ENCODE measurements at places on chromosomes 13 and 19.
A peak's percentile ranks its signal among the peaks of the same experiment; 100 is the strongest.

- no peak for DNase-seq
These were observed 78.4 kb downstream of the DPF1 start for GRCh38 chr19:38145623-38146022.

DNA sequence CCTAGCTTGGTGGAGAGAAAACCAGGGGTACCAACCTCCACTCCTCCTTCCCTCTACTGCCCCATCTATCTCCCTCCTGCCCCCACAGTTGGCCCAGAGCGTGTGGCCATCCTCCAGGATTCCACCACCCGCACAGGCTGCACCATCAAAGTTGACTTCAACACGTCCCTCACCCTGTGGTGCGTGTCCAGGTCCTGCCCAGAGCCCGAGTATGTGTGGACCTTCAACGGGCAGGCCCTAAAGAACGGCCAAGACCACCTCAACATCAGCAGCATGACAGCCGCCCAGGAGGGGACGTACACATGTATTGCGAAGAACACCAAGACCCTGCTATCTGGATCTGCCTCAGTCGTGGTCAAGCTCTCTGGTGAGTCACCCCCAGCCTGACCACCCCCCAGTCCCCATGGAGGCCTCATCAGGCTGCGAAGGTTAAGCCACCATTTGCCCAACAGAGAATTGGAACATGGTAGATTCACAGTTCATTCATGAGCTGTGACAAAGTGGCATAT, 6.6 kb downstream of the CEACAM16 start:
- no peak for DNase-seq

GRCh38 chr13:47421525-47421924, 524.7 kb upstream of the HTR2A start:
- no peak for DNase-seq

DNA sequence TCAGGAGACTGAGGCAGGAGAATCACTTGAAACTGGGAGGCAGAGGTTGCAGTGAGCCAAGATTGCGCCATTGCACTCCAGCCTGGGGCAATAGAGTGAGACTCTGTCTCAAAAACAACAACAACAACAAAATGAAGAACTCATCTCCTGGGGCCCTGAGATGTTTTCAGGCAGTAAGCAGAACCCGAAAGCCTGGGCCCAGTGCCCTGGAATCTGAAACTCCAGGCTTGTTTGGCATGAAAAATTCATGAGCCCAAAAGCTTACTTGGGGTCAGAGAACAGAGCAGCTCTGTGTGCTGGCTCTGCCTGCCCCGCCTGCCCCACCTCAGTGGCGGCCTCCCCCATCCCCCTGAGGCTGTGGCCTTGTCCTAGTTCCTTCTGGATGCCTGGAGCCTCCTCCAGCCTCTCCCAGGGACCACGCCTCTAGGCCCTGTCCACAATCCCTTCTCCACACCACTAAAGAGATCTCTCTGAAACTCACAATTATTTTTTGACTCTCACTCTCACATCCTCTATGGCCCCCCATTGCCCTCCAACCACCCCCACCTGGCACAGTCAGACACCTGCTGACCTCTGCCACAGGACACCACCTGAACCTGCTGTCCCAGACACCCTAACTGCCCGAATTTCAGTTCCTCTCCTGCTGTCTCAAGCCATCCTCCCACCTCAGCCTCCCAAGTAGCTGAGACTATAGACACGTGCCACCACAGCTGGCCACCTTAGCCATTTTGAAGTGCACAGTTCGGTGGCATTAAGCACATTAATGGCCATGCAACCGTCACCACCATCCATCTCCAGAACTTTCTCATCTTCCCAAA, 6.9 kb upstream of the AP1M2 start:
- DNase-seq: no peak

- no peak for DNase-seq
These were observed 567 bp downstream of the EFNB2 start for GRCh38 chr13:106534639-106535551.

- DNase-seq: no peak
These were observed 12.4 kb downstream of the GRIN2D start for GRCh38 chr19:48405850-48406249.

DNA sequence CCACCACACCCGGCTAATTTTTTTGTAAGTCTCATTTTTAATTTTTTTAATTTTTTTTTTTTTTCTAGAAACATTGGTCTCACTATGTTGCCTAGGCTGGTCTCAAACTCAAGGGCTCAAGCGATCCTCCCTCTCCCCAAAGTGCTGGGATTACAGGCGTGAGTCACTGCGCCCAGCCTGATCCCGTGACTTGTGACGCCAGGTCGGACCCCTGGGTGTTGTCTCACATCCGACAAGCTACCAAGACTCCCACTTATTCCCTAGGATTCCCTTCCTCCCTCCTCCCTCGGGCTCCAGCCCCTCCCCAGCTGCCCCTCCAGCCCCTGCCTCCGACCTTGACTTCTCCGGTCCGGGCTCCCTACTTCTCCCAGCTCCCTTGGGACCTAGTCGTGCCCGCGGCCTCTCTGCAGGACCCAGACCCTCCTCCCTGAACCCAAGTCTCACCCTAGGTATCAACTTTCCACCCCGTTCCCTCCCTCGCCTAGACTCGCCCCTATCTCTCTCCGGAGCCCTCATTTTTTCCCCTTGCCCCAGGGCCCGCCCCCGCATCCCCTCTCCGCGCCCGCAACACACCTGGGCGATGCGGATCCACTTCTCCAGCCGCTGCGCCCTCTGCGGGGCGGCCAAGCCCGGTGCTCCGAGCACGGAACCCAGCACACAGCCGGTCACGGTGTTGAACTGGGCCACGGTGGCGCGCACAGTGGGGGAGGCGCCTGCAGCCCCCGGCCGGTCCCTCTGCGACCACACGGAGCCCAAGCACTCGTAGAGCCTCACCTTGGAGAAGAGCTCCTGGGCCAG, 13.1 kb downstream of the RGL3 start:
- DNase-seq: no peak

GRCh38 chr19:10333758-10334587, 644 bp upstream of the RAVER1 start:
- DNase-seq: no peak

DNA sequence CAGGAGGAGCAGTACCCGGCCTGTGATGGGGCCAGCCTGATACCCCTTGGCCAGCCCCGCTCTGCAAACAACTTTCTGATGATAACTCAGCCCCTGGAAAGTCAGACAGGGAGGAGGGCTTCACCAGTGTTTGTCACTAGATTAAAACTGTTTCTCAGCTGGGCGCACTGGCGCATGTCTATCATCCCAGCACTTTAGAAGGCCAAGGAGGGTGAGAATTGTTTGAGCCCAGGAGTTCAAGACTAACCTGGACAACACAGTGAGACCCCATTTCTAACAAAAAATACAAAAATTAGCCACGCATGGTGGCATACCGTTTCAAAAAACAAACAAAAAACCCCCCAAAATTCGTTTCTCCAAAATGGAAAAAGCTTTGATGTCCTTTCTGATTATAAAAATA, 5.5 kb upstream of the CERS1 start:
- DNase-seq: no peak

- no peak for DNase-seq
These were observed 289.9 kb downstream of the DACH1 start for GRCh38 chr13:71577127-71577526.

GRCh38 chr13:37485756-37486155, 112.8 kb downstream of the POSTN start:
- DNase-seq: no peak

- no peak for DNase-seq
These were observed 727.7 kb downstream of the UQCRFS1 start for GRCh38 chr19:28485292-28485691.

GRCh38 chr13:95156208-95156607, 145.0 kb downstream of the ABCC4 start:
- DNase-seq: no peak

DNA sequence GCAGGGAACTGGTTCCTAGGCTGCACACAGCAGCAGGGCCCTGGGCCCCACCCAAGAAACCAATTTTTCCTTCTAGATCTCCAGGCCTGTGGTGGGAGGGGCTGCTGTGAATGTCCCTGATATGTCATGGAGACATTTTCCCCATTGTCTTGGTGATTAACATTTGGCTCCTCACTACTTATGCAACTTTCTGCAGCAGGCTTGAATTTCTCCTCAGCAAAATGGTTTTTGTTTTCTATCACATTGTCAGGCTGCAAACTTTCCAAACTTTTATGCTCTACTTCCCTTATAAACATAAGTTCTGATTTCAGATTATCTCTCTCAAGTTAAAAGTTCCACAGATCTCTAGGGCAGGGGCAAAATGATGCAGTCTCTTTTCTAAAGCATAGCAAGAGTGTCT, 310.2 kb upstream of the PCDH20 start:
- DNase-seq: no peak

DNA sequence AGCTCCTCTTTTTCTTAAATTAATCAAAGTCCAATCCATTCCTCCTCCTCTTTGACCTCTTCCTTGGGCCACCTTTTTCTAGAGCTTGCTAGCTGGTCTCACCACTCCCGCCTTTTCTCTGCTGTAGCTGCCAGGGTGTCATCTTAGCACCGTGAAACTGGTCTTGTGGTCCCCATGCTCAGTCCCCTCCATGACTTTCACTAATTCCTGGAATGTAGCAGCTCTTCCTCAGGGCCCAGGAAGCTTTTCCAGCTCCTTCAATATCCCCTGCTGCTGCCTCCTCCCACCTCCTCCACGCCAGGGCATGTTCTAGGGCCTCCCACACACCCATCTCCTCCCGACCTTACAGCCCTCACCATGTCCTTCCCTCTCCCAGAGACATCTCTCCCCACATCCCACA, 222.2 kb downstream of the MYO16 start:
- no peak for DNase-seq

GRCh38 chr19:46147791-46148288, at the start of gene IGFL2:
TSS of gene IGFL2 (plus strand) at chr19:46148238. CDS start at chr19:46148279, 41 bp downstream.
- no peak for DNase-seq

DNA sequence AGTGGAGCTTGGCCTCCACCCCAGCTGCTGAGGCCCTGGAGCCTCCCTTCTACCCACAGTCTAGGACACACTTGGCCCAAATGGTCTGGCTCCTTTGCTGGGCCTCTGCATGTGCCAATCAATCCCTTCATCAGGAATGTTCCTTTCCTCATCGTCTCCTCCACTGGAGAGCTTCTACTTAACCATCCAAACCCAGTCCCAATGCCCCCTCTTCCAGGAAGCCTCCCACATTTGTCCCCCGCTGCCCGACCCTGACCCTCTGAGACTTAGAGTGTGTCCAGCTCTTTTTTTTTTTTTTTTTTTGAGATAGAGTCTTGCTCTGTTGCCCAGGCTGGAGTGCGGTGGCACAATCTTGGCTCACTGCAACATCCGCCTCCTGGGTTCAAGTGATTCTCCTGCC, 2.5 kb downstream of the DUS3L start:
- no peak for DNase-seq

DNA sequence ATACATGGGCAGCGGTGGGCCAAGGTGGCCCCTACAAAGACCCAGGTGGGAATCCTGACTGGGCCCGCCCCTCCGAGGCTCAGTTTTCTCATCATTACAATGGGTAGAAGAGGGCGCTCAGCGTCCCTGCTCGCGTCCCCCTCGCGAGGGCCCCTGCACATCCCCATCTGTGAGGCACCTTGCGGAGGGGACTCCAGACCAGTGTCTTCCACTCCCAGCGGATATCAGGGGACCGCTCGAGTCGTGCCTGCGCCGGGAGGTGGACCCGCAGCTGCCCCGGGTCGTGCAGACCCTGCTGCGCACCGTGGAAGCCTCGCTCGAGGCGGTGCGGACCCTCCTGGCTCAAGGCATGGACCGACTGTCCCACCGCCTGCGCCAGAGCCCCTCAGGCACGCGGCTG, 15.3 kb upstream of the COLGALT1 start:
- no peak for DNase-seq

DNA sequence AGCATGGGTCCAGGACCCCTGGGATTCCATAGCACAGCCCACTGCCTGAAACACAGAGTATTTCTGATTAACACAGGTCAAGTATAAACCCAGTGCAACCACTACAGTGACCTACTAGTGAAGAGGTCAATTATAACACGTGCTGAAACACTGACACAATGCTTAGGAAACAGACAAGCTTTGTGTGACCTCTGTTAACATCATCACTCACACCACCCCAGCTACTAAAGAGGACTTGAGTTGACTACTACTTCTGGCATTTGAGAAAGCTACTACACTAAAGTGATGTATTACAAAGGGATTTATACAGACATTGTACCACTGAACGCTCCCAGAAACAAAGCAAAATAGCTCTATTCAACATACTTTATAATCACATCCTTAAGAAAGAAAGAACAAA, 1935.9 kb upstream of the PCDH20 start:
- DNase-seq: no peak

DNA sequence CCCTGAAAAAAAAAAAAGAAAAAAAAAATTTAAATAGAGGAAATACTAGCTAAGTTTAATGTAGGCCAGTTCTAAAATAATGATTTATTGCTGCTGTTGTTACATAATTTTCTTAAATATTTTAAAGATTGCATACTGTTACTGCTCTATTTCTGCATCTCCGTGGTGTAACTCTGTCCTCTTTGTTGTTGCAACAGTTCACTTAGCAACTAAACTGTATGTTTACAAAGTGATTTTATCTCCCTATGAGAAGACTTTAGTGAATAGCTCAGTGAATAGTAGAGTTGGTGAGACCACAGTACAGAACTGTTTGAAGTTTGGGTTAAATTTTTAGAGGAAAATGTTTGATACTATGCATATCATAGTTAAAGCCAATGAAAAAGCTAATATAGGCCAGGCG, 19.4 kb downstream of the BRCA2 start:
- DNase-seq: no peak

GRCh38 chr19:17334414-17335409, at the start of gene ANO8:
TSS of gene ANO8 (minus strand) at chr19:17334855. CDS start at chr19:17334670, 185 bp downstream.
- peak; percentile 93 for DNase-seq

DNA sequence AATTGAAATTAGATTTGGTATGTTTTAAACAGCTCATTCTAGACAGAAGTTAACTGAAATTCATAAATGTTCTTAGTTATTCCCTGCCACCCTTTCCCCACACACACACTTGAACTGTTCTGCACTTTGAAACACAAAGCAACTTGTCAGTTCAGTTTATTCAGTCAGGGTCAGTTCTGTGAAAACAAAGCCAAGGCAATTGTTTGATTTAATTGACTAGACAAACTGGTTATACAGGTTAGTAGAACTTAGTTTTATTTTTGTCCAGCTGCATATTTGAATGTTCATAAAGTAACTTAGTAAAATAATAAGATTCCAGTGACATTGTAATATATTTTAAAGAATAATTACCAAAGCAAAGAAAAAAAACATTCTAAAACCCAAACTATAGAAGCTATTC, 98.3 kb upstream of the KLF5 start:
- no peak for DNase-seq

GRCh38 chr19:49413348-49413747, 9.9 kb downstream of the PTH2 start:
- DNase-seq: no peak

- no peak for DNase-seq
These were observed 8.0 kb downstream of the WDR18 start for GRCh38 chr19:991932-992669.

GRCh38 chr19:17389957-17390664, 3.9 kb downstream of the CCDC194 start:
- DNase-seq: no peak
